ENCODE measurements at places on chromosomes 11 and 22.

DNA sequence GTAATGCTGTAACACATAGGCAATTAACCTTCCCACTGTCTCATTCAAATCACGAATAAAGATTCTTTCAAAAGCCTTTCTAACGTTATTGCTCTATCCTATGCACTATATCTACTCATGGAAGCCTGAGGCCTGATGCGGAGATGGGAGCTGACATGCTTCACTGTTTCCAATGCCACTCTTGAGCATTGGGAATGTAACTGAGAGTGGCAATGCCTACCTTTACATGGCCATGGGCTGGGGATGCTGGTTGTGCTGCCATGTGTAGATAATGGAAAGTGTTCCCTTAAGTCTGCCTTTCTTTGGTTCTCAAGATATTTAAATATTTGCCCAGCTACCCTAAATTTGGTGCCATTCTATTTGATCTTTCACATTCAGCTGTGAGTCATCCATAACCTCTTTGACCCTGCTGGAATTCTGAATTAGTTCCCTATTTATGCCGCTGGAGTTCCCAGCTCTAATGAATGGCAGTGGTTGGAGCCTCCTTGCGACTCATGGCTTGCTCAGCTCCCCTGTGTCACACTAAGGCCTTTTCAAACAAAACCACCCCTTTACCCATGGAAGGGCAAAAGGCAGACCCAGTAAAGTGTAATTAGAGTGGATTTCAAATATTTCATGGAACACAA is 21.4 kb upstream of the DKK3 start:
- no peak for DNase-seq

DNA sequence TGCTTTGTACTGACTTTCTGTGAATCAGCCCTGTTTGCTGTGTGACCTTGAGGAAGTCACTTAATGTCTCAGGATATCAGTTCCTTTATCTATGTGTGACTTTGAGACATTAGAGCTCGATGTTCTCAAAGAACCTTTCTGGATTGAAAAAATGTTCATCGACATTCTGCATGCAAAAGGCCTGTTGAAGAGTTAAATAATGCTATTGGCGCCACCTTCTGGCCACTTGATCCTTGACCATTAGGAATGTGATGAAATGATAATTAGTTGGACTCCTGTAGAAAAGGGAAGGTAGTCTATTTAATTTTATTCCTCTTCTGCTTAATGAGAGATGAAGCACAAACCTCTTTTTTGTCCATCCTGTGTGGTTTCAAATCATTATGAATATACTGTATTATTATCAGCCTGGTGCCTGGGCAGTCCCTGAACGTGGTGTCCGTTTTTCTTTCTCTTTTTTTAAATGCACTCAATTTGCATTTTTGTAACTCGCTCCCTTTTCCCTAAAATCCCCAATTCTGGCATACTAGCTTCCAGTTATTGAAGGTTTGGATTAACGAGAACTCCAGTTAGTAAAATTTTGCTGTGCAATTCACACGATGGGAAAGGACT is 20.7 kb downstream of the ELF5 start:
- DNase-seq = no peak

DNA sequence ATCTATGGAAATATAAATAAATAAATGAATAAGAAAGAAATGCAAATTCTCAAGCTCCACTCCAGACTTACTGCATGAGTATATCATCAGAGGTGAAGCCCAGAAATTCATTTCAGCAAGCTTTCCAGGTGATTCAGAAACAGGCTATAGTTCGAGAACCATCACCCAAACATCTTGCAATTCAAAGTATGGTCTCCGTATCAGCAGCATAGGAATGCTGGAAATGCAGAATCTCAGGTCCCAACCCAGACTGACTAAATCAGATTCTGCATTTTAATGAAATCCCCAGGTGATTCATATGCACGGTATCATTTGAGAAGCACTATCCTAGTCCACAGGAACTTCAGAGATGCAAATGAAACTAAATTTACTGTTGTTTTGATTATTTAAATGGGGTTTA is 95.3 kb downstream of the SERGEF start:
- DNase-seq = no peak

DNA sequence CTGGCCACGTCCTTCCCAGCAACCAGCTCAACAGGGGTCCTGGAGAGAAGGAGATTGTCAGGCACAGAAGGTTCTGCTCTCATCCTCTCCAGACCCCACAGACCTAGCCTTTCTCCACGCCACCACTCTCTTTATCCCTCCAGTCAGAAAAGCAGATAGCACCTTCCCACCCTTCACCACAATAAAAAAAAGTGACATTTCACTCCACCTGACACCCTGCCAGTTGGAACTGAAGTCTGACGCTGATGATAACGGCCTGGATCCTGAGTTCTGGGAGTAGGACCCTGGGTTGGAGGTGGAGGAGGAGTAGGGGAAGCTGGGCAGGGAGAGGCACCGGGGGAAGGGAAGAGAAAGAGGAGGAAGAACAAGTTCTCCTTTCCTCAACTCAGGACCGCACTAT is 127.5 kb upstream of the ANO1 start:
- DNase-seq = no peak

DNA sequence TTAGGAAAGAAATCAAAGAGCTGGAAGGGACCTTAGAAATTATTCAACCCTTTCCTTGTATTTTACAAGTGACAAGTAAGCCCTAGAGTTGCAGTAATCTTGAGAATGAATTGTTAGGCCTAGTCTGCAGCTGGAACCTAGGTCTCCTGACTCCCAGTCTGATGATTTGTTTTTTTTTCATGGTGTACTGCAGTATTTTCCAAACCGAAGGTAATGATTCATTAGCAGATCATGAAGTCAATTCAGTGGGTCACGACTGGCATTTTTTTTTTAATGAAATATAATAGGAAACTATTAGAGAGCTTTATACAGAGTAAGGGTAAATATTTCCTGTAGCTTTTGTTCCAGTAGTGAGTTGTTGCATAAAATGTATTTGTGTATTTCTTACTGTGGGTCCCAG is 42.8 kb downstream of the EXT2 start:
- no peak for DNase-seq

DNA sequence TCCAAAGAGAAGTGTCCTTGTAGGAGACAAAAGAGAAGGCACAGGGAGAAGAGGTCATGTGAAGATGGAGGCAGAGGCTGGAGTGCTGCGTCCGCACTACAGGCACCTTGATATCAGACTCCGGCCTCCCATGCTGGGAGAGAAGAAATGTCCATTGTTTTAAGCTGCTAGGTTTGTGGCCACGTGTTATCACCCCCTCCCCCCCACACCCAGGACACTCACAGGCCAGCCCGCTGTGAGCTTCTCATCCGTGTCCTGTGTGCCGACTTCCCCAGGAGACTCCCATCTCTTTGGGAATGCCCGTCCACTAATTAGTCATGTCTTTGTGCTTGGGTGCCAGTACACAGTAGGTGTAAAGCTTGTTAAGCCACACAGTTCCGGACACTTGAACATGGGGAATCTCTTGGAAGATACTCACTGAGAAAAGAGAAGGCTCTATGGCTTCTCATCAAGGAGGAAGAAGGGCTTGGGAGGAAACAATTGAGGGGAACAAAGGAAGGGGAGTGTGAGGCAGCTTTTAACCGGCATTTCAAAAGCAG is 1234.7 kb downstream of the TBC1D22A start:
- no peak for DNase-seq

DNA sequence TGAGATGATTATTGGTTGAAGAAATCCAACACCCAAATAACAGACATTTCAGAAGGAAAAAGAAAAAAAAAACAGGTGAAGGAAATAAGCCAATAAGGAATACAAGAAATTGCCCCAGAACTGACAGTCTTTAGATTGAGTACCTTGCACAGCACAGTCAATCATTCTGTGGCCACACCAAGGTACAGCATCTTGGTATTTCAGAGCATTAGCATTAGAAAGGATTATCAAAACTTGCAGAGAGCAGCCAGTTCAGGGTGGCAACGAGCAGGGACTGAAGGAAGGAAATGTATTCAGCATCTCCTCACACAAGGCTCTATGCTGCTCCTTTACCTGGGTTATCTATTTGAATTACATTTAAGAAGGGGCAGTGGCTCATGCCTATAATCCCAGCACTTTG is 2.1 kb downstream of the ADA2 start:
- DNase-seq = no peak

DNA sequence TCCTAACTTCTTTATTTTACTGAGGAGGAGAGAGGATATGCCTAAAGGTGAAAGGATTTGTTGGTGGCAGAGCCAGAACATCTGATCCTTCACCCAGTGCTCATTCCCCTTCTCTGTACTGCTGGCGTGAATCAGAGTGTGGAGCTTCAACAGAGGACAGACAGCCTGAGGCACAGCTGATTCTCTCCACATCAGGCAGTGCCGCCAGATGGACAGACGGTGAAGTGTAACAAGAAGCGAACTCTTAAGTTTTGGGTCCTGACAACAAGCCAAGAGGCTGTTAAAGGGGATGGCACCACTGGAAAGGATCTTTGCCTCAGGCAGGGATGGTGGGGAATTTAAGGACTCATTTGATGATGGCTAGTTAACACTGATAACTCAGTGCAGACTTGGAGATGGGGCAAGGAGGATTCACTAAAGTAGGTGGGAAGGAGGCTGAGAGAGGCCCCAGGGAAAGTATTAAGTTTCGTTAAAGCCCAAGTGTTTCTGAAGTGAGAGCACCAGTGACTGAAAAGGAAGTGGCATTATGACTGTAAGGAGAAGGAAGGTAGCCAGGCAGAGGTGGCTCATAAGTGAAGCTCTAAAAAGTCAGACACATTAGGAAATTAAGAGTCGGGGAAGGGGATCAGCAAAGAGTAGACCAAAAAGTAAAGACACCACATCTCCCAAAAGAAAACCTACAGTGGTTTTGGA is 81.3 kb downstream of the CLPB start:
- DNase-seq = no peak

GRCh38 chr22:48079505-48080290 is 1317.2 kb downstream of the TBC1D22A start:
- DNase-seq = no peak

DNA sequence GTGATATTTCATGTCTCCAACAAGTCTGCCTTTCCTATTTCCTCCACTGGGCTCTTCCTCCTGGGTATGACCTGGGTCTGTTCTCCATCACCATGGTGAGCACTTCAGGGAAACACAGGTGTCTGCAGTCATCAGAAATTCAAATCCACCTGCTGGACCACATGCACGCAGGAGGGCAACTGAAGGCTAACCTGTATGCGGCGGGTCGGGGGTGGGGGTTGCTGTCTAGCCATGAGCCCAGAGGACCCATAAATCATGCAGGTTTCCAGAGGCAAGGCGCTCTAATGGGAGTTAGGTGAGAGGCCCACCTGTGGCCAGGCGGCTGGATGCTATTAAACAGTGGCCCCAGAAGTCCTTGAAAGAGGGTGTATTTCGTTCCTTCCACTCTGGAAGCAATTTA is 11.1 kb upstream of the PAMR1 start:
- no peak for DNase-seq

DNA sequence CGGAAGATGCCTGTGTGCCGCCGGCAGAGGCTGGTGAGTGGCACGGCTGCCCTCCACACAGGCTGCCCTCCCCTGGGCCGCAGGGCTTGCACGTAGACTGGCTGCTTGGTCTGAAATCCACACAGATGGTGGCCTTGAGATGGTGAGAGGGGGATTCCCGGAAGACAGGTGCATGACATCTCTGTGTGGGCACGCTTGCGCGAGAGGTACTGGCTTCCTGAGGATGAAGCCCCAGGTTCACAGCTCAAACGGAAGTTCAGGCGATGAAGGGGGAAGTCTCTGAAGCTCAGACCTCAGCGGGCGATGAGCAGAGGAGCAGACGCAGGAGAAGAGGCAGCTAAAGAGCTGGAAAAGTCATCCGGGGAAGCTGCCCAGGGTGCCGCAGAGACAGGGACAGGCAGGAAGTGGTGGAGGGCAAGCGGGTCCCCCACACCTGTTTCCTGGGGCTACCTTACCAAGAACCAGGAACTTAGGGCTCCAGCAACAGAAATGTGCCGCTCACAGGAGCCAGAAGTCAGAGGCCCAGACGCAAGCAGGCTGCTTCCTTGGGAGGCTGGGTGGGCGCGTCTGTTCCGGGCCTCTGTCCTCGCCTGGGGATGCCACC is 7.2 kb downstream of the CRELD2 start:
- peak; percentile 37 for DNase-seq

GRCh38 chr11:35144806-35145205 is 5.8 kb downstream of the CD44 start:
- no peak for DNase-seq

- no peak for DNase-seq
Observed at GRCh38 chr11:114326151-114326550, 30.0 kb downstream of the NNMT start.

GRCh38 chr11:63835158-63835545 is 3.8 kb upstream of the MARK2 start:
- no peak for DNase-seq

- no peak for DNase-seq
Observed at GRCh38 chr11:99695106-99695505, 674.4 kb downstream of the CNTN5 start.

- no peak for DNase-seq
Observed at GRCh38 chr22:38148245-38148644, 33.4 kb downstream of the PLA2G6 start.

DNA sequence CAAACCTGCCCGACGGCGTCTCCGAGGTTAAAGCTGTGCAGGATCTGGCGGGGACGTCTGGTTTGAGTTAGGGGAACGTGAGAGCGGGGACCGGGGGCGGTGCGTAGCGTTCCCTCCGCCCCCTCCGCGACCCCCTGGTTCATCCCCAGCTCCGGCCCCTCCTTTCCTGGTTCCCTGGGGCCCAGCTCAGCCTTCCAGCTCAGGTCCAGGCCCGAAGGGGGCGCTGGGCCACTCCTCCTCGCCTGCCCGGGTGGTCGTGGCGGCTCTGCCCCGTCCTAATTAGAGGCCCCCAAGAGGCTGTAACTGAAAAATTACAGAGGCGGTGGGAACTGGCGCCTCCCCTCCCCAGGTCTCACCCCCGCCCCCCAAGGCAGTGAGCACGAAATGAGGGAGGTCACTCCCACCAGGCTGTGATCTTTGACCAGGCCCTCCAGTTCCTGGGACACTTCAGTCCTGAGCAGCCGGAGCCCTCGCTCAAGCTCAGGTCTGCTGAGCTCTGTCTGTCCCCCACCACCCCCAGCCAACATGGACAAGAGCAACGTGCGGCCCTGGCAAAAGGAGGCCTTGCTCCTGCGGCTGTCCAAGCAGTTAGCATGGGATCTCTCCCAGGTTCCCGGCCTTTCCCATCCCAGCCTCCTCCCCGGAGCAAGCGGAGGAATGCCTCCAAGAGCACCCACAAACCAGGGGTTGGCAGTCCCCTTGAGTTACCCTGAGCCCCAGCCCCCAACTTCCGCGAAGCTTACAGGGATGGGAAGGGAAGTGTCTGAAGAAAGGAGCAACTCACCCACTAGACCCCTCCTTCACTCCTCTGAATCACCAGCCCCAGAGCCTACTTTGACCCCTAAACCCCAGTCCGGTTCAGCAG is 3.3 kb downstream of the CD248 start:
- DNase-seq = no peak

DNA sequence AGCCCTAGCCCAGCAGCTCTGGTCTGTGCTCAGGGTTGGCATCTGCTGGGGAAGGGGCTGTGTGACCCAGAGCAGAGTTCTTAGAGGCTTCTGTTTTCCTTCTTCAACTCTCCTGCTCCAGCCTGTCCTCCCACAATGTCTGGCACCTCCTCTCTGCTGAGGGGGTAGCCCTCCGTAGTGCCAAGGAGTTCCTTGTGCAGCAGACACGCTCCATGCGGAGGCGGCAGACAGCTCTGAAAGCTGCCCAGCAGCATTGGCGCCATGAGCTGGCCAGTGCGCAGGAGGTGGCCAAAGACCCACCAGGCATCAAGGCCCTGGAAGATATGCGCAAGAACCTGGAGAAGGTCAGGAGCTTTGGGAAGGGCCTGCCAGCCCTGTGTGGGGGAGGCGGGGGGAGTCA is 69.3 kb downstream of the CEP164 start:
- no peak for DNase-seq
